Fibroblast of skin of back (primary cell): ENCODE measurements at places on chromosomes 2 and 18.

DNA sequence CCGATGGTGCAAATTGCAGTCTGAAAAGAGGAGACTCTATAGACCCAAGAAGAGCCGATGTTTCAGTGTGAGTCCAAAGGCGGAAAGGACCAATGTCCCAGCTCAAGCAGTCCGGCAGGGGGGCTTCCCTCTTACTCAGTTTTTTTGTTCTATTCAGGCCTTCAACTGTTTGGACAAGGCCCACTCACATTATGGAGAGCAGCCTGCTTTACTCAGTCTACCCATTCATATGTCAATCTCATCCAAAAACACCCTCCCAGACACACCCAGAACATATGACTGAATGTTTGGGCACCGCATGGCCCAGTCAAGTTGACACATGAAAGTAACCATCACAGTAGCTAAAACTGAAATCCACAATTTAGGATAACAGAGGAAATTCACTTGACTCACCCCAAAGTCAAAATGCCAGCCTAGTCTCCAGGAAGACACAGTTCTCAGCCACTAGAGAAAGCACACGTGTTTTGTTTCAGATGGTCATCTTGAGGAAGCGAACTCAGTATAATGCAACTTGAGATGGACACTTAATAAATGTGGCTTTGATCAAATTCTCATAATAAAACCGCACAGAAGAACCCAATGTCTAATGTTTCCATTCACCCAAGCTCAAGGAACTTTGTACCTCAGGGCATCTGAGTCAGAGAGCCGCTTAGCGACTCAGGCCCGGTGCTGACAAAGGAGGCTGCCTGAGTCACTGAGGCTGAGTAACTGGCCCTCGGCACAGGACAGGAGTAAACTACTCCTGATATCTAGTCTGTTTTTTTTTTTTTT lies 2.4 kb downstream of the FHL2 start:
- DNase-seq, result peak; percentile 98

GRCh38 chr18:8177330-8178016 lies 431.8 kb upstream of the RAB12 start:
- peak; percentile 10 for DNase-seq

- no peak for DNase-seq
Observed at GRCh38 chr2:73970850-73971471, 13.7 kb upstream of the TET3 start.

GRCh38 chr2:6878549-6878948 lies 972 bp downstream of the RSAD2 start:
- DNase-seq, result no peak

DNA sequence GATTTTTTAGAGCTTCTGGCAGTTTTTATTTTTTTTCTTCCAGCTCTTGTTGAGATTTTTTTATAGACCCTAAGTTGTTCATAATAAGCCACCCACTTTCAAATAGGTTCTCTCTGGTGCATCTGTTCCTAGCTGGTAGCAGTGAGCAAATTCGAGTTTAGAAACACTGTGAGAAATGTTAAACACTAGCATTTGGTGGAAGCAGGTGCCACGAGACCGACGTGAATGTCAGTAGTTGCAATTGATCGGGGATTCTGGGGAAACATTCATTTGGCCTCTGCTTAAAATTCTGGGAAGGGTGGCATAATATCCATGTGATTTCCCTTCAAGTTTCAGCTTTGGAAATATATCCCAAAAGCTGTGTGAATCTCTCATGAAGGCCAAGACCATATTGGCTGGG lies 435.0 kb downstream of the RNF144A start:
- no peak for DNase-seq

- DNase-seq, result no peak
Observed at GRCh38 chr2:140994856-140995255, 1136.0 kb downstream of the LRP1B start.

- DNase-seq, result no peak
Observed at GRCh38 chr2:106336737-106337136, 131.5 kb downstream of the RGPD3 start.

DNA sequence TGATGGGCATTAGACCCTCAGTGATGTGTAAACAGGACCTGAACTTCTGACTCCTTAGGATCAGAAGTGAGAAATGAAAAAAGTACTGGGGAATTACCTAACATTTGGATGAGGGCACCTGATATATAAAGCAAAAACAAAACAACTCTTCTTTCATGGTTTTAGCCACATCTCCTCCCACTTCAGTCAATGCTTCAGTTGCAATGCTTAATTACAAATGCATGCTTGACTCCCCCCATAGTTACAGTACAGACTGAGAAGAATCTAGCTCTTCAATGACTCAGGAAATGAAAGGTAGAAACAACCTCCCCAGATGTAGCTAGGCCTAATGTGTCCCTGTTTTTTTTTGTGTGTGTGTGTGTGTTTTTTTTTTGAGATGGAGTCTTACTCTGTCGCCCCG lies 276.8 kb upstream of the POU3F3 start:
- DNase-seq, result no peak

- DNase-seq, result no peak
Observed at GRCh38 chr18:43671431-43671830, 394.1 kb upstream of the SYT4 start.

DNA sequence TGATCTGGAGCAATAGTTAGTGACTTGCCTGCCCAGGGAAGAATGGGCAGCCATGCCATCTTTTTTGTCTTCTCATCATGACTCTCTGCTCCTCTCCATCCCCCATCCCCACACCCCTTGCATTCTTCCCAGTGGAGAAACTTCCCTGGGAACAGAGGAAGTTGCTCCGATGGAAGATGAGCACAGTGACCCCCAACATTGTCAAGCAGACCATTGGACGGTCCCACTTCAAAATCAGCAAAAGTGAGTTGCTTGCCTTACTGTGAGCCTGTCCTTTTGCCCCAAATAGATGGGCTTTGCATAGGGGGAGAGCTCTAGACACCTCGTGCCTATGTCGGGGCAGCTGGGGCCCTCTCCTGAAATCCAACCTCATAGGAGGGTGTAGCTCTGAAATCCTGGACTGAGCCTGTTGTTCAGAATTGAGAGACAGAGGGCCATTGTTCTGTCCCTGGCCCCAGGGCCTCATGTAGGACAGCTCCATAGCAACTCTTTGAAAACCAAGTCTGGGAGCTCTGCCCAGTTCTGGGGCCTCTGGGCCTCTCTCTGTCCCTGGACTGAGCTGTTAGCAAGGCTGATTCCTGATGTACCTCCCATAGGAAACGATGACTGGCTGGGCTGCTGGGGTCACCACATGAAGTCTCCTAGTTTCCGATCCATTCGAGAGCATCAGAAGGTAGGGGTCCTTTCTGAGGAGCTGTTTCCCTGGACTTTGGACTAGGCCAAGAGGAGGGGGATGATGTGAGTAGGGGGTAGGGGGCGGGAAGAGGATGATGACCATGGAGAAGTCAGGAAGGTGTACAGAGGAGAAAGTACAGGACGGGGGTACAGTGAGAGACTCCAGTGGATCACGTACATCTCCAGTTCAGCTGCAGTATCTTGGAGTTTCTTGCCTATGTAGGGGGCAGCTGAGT lies 35.2 kb downstream of the TTLL4 start:
- DNase-seq, result no peak

GRCh38 chr18:22223254-22223964 lies 54.0 kb downstream of the GATA6 start:
- peak; percentile 79 for DNase-seq

GRCh38 chr18:31301201-31301655 lies 16.7 kb upstream of the DSG1 start:
- no peak for DNase-seq

DNA sequence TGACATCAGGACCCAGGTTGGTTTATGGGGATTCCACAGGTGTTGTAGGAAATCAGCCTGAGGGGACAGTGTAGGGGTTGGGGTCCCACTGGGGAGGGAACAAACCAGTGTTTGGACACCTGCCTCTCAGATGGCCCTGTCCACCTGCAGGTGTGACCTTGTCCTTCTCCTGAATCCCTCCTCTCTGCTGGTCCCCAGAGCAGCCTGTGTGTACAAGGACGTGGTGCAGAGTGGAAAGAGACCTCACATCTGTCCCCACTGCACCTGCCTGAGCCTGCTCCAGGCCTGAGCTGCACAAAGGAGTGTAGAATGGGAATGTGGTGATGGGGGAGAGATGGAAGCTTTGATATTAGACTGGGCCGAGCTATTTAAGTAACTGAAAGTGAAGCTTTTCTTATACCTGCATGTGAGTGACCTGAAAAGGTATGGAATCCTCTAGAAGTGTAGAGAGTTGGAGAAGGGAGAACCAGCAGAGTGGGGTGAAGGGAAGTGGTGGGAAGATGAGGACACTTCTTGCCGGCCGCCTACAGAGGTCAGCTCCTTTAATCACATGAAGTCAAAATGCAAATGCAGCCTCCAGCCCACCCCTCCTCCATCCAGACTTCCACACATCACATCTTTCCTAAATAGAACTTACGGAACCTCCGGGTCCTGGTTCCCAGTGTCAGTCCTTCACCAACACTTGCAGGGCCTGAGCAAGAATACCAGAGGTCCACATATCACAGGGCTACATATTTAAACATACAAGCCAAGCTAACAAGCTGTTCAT lies 89.3 kb upstream of the SMAD2 start:
- DNase-seq, result no peak

DNA sequence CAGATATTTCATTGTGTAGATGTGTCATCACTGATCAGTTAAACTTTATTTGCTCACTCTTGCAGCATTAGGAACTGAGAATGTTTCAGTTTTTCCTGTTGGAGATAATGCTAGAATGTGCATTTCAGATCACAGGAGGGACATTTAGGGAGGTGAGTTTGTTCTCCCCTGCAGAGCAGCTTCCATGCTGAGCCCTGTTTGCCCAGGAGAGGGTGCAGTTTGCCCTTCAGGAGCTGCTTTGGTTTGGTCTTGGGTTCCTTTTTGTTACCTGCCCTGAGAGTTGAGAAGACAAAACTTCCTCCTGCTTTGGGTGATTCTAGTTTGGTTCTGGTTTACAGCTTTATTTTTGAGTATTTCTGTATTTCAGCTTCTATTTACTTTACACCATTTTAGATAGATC lies 49.9 kb downstream of the DGKD start:
- DNase-seq, result peak; percentile 38

DNA sequence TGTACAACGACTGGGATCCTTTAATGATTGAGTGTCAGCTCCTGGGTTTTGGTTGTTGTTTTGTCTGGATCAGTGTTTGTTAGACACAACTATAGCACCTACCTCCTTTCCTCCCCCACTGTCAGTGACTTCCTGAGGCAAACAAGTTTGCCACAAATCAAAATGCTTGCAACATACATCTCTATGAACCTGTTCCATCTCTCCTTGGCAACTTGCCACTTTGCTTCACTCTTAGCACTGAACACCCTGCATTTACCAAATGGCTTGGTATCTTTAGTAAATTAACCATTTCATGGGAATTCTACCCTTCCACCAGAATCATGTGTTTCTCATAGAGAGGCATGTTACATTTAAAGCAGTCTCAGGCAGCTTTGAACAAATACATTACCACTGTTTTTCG lies 301.1 kb upstream of the TANK start:
- no peak for DNase-seq

DNA sequence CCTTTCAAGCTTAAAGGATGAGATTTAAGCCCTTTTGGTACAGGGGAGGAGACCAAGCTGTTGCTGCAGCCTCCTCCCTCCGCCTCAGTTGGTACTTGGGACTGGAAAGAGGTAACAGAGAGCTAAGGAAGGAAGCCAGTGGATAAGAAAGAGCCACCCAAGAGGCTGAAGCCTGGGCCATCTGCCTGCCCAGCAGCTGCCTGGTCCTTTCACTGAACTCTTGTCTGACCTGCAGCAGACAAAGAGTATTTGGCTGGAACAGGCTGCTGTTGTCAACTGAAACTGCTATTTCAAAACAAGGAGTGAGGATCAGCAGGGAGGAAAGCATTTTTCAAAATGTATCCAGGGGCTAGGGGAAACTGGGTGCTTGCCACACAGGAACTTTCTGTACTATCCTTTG lies 30.3 kb downstream of the TNS1 start:
- DNase-seq, result no peak

GRCh38 chr2:28276807-28277206 lies 115.9 kb upstream of the FOSL2 start:
- DNase-seq, result no peak

DNA sequence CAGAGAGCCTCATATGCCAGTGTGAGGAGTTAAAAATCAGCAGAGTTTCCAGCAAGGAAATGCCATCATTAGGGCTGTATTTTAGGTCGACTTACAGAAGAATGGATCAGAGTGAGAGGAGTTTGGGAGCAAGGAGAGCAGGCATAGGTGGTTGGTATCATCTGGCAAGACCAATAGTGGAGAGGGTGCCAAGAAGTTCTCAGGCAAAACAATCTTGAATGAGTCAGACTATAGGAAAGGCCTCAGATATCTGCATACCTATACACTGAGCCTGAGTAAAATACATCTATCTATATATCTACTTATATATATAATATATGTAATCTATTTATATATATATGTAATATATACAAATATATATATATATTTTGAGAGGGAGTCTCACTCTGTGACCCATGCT lies 57.3 kb downstream of the TMEFF2 start:
- DNase-seq, result no peak

- DNase-seq, result no peak
Observed at GRCh38 chr2:23721454-23721826, 205.5 kb downstream of the ATAD2B start.
